ENCODE measurements at places on chromosomes 4 and X.

DNA sequence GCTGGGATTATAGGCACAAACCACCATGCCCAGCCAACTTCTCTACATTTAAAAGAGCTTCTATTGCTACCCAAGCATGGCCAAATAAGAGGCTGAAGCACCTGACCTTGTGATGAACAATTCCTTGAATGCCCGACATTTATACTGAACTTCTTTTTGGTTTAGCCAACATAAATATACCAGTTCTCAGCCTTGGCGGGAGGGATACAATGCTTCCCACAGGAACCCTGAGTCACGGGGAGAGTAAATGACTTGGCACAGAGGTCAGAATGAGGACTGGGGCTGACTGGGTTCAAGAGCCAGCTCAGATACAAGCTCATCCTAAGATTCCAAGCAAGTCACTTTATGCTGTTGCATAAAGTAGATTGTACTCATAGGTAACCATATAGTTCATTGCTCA is 6.1 kb downstream of the HOPX start:
- DNase-seq = no peak

DNA sequence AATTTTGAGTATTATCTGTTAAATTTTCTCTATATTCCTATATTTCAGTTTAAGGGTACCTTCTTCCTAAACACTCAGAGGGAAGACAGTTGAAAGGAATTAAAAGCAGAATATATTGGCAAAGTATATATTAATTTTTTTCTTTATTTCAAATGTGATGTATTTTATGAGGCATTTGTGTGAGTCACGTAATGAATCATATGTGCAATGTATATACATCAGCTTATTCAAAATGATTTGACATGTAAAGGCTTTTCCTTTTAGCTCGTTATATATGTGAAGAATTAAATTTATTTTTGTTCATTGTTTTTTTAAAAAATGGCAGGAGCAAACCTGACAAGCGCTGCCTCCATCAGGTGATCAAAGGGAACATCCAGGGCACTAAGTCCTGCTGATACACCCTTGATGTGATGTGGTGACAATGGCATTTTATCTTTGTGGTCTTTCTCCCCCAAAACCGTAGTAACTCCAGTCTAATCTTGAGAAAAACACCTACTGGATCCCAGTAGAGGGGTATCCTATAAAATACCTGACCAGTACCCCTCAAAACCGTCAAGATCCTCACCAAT is 8.9 kb downstream of the WWC2 start:
- no peak for DNase-seq

DNA sequence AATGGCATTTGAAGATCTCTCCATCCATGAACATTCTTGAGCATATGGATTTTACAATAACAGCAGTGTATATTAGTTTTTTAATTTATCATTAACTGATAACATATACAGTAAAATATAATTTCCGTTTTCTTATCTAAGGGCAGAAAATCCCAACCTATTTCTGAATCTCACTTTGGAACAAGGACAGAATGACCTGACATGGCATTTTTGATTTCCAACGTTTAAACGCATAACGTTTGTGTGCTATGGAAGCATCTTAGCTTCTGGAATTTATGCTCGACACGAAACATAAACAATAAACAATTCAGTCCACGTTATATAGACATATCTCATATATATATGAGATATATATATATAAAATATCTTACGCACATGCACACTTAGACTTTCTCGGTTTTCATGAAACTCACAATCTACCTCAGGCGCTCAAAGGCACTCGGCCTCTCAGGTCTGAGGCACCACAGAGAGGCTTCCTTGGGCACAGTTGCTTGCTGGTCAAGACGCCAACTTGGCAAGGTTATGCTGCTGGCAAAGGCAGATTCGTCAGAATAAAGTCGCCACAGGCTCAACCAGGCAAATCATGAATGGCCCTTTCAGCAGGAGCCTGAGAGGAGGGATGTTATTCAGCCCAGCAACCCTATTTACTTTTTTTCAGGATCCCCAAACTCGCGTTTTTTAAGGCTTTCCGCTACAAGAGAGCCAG is 1.0 kb upstream of the UGT8 start:
- DNase-seq = no peak

DNA sequence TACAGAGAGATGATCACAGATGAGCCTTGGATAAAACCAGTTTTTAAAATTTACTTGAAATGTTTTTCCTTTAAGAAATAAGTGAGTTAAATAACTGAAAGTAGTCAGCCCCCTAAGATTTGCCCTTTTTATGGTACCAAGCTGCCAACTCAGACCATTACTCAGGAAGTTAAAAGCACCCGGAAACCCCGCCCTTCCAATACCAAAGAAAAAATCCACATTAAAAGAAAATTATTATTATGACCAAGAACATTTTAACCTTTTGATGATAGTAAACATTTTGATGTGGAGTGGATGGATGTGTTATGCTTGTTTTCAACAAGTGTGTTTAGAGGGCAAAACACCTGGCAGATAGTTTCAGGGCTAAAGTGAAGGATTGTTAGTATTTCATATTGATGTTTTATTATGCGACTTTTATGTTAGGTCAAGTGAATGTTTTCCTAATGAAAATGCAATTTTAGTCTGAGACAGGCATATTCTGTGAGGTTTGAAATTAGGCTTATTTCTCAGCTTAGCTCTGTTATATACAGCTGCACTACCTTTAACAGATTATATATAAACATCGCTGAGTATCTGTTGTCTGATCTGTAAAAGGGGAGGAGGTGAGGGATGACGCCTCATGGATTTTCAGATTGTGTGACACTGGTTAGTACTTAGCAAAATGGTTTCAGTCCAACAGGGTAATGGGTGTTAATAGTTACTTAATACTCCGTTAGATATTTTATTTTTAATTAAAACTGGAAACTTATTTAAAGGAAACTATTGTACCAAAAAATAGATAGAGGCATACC is 89.0 kb downstream of the KDM6A start:
- no peak for DNase-seq

DNA sequence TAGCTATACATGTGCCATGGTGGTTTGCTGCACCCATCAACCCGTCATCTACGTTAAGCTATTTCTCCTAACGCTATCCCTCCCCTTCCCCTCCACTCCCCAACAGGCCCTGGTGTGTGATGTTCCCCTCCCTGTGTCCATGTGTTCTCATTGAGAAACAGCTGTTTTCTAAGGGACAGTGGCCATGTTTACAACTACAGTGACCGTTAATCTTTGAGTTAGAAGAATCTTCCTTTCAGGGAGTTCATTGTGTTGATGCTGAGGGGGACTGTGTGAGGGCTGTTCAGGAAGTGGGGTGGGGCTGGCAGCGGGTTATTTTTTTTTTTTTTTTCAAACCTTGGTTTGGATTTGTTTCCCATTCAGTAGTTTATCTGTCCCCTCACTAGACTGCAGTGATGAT is 179.9 kb downstream of the NHS start:
- no peak for DNase-seq

DNA sequence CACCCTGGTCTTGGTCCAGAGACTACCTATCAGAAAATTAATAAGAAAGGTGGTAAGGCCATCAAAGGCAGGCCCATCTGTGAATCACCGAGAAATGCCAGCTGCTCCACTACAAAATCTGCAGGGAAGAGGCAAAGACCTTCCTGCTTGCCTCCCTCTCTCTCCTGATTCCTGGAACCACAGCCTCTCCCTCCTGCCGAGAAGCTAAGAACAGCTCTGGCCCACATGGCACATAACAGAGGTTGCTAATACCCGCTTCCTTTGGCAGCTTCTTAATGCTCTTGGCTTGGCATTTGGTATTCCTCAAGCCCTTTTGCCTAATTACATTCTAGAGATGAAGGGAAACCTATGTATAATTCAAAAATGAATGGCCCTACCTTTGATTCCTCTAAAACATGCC is 32.9 kb downstream of the RAI2 start:
- no peak for DNase-seq

GRCh38 chrX:118221270-118221669 is 104.7 kb upstream of the KLHL13 start:
- no peak for DNase-seq

Data from stimulated activated CD8-positive, alpha-beta memory T cell treated with anti-CD3 and anti-CD28 coated beads, Interleukin-4, amount 100 ng/mL, for 4 hours (primary cell).